ENCODE measurements at places on chromosomes 4 and X. TPM values are rescaled to one million over a fixed set of nuclear protein-coding genes. Genes with fewer than 3 reads are reported as not detected.

The CRMP1 gene
- not detected for total RNA-seq

GRCh38 chrX:130110379-130111219 is at the start of gene ELF4:
Gene ELF4 (minus strand): TSS chrX:130110497. CDS start chrX:130081330, 29,167 bp downstream.
- peak; percentile 70 for DNase-seq

The STK32B gene
- total RNA-seq = not detected

The ARMCX2 gene
- 0.21 TPM for total RNA-seq

GRCh38 chr4:101730291-101731117 is 60.0 kb upstream of the BANK1 start:
- peak; percentile 88 for DNase-seq

DNA sequence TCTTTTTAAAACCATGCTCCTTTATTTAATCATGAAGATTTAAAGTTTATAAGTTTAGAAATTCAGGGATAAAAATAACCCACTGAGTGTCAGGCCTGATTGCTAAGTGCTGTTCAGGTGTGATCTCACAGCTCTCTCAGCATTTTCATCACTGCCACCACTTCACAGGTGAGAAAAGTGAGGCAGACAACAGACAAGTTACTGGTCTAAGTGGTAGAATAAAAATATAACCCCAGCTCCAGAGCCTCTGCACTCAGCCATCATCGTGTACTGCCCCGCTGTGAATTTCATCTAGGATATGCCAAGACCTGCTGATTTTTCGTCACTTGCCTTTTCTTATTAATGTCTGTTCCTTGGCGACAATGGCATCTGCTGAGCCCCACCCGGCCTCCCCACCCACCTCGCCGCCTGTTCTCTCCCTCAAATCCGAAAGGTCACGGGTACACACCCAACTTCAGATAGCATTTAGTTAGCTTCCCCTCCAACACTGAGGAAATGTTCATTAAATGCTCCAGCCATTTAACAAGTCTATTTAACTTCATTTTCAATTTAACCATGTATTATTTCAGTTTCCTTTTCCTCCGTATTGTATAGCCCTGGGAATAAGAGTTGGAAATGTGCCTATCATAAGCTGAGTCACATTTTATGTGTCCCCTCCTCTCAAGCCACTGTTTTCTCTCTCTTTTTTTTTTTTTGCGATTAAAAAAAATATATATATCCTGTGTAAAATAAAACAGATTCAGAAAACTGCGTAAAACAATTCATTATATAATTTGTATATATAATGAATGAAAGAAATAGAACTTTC is 236.5 kb downstream of the CBR4 start:
- DNase-seq = peak; percentile 18

DNA sequence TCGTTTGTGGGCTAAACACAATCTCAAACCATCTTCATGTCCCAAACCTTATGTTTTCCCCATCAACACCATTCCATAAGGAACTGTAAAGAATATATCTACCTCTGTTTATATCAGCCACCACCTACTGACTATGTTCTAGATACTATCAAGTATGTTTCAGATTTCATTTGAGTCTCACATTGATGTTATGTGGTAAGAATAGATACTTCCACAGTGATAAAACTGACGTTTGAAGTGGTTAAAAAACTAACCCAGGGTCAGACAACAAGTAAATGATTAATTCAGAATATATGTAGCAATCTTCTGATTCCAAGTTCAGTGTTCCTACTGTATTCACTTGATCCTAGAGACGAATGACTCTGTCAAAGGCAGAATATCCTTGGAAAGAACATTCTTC is 156.8 kb upstream of the RASGEF1B start:
- DNase-seq = peak; percentile 16

- DNase-seq = peak; percentile 86
Measured at GRCh38 chrX:130975947-130976346, 72.9 kb upstream of the ENOX2 start.

The CLDN34 gene
- total RNA-seq = not detected

DNA sequence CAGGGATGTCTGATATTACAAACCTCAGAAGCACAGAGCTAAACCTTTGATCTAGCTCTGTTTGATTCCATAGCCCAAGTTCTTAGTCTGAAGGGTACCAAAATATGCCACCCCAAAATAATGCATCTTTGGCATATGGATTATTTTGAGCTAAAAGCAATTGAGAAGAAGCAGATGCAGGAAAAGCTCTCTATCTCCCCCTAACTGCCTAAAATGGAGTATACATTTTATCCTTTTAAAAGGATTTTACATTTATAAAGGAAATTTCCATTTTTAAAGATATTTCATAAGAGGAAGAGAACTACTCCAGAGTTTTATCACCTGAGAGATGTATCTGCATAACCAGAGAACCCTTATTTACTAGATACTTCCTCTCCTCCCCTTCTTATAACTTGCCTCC is 158.7 kb downstream of the ZNF674 start:
- no peak for DNase-seq

The MAGEE2 gene
- not detected for total RNA-seq

DNA sequence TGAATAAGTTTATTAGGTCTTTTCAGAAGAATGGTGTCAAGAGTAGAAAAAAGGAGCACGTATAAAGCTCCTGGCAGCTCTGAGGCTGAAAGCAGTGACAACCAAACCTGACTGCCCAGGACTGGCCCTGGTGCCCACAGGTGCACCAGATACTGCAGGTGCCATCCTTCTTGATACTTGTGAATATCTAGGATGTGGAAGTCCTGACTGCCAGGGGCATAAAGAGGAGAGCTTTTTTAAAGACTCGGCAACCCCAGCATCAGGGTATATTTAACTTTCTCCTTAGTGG is 60.7 kb downstream of the TMEM150C start:
- no peak for DNase-seq

- no peak for DNase-seq
Measured at GRCh38 chr4:63728480-63729177, 680.6 kb downstream of the TECRL start.

- no peak for DNase-seq
Measured at GRCh38 chr4:173230062-173230461, 61.5 kb downstream of the GALNT7 start.

GRCh38 chr4:150784305-150784704 is 202.4 kb downstream of the MAB21L2 start:
- DNase-seq = no peak

The SLC10A6 gene
- total RNA-seq = not detected

The FABP2 gene
- not detected for total RNA-seq

DNA sequence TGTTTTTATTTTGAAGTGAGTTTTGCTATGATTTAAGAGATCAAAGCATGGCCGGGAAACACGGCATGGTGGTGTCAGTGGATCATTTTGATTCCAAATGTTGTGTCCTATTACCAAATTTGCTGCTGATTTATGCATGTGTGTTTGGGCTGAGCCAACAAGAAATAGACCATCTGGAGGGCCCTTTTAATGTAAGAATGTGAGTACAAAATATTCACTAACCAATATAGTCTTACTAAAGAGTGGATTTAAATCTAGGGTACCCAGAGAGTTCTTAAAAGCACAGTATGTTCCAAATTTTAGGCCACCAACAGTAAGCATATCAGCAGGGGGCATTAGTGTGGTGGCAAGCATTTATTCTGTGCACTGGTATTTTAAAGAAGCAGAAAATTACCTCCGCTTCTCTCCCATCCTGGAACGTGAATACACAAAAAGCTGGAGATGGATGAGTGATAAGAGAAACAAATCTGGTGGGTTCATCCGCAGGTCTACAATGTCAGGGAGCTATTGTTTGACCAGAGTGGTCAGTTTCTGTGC is 444.4 kb upstream of the IGFBP7 start:
- DNase-seq = no peak

The TMLHE gene
- 11.5 TPM for total RNA-seq

GRCh38 chr4:113674251-113674650 is 87.3 kb downstream of the CAMK2D start:
- no peak for DNase-seq

The BTK gene
- not detected for total RNA-seq

DNA sequence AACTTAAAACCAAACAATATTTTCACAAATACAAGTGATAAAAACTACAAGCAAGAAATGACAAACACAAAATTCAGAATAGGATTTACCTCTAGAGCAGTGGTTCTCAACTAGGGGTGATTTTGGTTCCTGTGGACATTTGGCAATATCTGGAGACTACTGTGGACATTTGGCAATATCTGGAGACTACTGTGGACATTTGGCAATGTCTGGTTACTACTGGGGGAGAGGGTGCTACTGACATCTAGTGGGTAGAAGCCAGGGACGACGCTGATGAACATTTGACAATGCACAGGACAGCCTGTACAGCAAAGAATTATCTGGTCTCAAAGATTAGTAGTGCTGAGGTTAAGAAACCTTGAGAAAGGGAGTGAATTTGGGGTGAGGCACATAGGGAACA is 169.8 kb downstream of the CLCN4 start:
- DNase-seq = peak; percentile 6

- no peak for DNase-seq
Measured at GRCh38 chr4:9812501-9813340, 31.3 kb downstream of the DRD5 start.

DNA sequence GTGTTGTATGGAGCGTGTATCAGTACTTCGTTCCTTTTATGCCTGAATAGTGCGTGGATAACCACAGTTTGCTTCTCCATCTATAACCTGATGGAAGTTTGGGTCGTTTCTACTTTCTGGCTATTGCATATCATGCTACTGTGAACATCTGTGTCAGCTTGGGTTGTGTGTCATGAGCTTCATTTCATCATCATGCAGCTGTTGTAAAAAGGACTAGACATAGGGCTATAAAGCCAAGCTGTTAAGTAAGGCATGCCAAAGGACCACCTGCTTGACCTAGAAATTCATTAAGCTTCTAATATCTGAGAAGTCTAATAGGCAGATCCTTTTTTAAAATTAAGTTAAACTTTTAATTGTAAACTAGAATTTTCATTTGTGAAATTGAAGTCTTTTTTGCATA is 18.4 kb downstream of the SMS start:
- DNase-seq = no peak

GRCh38 chrX:71081330-71082123 is 13.4 kb upstream of the SNX12 start:
- DNase-seq = no peak

DNA sequence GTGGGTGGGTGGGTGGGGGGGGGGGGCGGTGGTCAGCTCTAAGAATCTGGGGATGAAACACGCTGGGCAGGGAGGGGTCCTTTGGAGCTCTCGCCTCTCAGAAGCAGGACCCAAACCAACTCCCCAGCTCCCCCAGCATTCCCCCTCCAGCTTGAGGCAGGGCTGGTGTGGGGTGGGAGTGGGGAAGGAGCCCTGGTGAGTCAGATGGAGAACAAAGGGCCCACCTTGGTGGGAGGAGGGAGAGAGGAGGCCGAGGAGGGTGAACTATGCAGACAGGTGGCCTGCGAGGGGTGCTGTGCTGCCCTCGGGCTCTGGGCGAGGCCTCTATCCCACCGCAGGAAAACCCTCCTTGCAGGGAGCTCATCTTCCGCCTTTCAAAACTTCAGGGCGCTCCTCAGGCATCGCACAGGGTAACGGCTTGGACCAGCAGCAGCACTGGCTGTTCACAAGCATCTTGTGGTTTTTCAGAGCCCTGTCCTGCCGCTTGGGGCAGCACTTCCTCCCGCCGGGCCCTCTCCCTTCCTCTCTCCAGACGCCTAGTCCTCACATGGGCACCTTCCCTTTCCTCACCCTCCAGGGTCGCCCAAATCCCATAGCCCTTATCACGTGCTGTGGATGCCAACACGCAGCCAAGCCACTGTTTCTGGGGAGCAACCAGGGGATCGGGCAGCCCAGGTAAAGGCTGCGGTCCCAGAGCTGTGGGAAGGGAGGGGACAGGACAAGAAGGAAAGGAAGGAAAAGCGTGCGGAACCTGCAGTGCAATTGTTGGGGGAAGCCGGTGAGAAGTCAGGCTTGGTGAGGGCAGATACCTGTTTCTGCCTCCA is 34.0 kb upstream of the GRPEL1 start:
- DNase-seq = peak; percentile 65

GRCh38 chr4:142705820-142706219 is 140.3 kb downstream of the INPP4B start:
- DNase-seq = no peak

DNA sequence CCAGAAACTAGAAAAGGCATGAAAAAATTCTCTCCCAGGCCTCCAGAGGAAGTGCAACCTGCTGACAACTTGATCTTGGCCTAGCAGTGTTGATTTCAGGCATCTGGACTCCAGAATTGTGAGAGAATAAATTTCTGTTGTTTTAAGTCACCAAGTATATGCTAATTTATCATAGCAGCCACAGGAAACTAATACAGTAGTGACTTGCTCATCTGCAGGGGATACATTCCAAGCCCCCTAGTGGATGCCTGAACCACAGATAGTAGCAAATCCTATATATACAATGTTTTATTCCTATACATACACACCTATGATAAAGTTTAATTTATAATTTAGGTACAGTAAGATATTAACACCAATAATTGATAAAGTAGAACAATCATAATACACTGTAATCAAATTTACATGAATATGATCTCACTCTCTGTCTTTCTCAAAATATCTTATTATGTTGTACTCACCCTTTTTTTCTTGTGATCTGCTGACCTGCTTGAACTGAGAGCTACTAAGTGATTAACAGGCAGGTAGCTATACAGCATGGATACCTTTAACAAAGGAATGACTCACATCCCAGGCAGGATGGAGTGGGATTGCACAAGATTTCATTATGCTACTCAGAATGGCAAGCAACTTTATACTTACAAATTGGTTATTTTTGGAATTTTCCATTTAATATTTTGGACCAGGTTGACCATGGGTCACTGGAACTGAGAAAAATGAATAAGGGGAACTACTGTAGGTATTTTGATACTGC is 501.1 kb downstream of the KCNIP4 start:
- DNase-seq = no peak

DNA sequence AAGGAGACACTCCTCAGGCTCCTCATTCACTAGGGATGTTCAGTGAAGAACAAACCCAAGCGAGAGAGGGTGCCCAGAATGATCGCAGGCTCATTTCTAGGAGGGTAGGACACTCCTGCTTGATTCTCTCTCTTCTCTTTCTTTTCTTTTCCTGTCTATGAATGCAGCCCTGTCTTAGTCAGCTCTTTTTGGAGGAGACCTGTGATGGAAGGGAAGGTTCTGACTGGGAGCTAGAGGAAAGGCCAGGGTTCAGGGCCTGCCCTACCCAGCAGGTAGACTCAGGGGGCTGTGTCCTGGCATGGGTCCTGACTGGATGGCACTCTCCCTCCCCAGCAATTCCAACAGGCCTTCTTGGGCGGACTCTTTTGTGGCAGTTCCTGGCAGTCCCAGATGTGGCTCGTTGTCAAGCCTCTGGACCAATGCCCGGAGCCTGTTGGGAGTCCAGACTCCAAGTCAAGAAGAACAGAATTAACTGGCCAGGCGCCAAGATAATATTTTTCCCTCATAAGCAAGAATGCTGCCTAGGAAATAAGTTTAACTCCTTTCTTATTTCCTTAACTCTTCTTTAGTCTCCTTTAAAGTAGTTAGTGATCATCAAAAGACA is 139.4 kb upstream of the SCML1 start:
- DNase-seq = peak; percentile 85

DNA sequence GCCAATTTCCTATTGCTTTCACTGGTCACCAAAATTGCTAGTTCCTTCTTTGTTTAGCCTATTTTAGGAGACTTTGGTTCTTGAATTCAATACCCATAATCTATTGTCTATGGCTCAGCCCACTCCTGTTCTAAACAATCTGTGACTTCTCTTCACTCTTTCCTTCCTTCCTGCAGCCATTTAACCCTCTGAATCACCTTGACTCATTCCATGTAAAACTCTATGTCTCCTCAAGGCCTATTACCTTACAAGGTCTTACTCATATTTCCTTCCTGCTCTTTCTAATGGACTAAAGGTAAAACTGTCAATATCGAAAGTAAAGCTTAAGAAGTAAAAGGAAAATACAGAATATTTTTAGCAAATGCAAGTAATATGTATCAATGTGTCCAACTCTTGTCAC is 301.6 kb downstream of the ARHGAP24 start:
- no peak for DNase-seq

The FTHL17 gene
- total RNA-seq = not detected

All from HT-29 (cell line).